Activated CD4-positive, alpha-beta T cell treated with anti-CD3 and anti-CD28 coated beads for 1 hour (primary cell): ENCODE measurements at places on chromosomes 1 and 21.

- no peak for DNase-seq
These were observed 22.7 kb downstream of the MAB21L3 start for GRCh38 chr1:116133696-116134475.

- no peak for DNase-seq
These were observed 11.0 kb upstream of the CTRC start for GRCh38 chr1:15427280-15427666.

- peak; percentile 26 for DNase-seq
These were observed 19.0 kb downstream of the BTG2 start for GRCh38 chr1:203324105-203325025.

DNA sequence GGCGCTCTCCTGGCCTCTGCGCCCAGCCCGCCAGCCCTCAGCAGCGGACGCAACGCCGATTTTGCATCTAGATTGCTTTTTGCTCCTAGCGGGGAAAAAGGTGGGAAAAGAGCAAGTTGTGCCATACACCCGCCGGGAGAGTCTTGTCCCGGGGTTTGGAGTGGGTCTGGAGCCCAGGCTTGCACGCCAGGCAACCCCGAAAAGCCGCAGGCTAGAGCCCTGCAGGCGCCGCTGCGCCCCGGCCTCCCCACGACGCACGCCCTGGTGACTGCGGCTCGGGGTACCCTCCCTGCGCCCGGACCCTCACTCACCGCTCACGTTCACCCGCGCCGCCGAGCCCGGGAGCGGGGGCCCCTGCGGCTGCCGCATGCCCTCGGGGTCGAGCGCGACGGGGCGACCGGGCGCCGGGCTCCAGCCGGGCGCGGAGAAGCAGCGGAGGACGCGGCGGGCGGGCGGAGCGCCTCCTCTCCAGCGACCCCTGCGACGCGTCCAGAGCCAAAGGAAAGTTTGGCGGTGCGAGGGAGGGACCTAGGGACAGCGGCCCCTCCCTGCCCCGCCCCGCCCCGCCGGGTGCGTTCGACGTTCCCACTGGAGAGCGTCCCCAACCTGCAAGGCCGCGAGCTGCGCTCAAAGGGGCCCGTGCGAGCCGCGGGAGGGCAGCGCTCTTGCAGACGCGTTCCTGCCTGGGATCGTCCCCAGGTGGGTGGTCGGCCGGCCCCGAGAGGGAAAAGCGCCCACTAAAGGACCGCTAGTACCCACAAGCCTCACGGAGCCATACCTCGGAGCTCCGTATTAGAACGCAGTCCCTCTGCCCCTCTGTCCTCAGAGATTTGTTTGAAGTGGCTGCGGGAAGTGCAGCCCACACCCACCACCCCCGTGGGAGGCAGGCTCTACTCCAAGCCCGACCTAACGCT lies at the start of gene LPAR3:
LPAR3 (minus strand) TSS at position 502 of the 914 bp plus-strand sequence. CDS start 27,086 bp downstream, outside the sequence.
- DNase-seq = no peak

DNA sequence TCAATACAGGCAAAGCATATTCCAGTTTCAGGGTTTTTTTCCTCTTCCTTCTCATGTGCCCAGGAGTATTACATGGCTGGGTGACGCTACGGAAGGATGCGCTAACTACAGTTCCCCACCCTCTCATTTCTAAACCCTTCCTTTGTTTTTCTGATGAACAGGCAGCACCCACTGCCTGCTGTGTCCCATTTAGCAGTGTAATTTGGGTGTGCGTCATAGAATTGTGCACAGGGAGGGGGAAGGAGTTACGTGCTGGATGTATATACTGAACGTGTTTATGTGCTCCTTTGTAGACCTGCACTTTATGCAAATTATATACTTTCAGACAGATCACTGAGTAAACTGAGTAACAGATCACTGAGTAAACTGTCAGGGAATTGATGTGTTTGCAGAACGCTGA lies 44.5 kb downstream of the ELAPOR1 start:
- no peak for DNase-seq

- DNase-seq = no peak
These were observed 1.9 kb downstream of the KLF17 start for GRCh38 chr1:44120398-44120949.

DNA sequence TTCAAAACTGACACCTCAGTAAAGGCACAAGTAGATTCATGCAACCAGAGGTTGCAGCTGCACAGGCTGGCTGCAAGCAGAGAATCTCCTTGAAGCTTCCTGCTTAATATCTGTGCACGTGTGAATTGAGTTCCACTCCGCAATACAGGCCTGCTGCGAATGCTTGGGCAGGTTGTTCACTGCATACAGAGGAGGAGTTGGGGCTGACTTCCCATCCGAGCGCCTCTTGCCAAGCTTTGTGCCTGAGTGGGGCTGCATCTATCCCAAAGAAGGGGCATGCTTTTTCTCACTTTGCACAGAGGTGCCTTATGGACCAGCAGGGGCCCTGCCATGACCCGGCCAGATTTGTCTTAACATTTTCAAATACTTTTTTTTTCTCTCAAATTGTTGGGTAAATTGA lies 17.9 kb upstream of the PADI1 start:
- DNase-seq = no peak

GRCh38 chr1:84724128-84724860 lies 34.0 kb upstream of the SSX2IP start:
- DNase-seq = peak; percentile 20

- no peak for DNase-seq
These were observed 34.2 kb upstream of the LRRC8C start for GRCh38 chr1:89598450-89599331.

DNA sequence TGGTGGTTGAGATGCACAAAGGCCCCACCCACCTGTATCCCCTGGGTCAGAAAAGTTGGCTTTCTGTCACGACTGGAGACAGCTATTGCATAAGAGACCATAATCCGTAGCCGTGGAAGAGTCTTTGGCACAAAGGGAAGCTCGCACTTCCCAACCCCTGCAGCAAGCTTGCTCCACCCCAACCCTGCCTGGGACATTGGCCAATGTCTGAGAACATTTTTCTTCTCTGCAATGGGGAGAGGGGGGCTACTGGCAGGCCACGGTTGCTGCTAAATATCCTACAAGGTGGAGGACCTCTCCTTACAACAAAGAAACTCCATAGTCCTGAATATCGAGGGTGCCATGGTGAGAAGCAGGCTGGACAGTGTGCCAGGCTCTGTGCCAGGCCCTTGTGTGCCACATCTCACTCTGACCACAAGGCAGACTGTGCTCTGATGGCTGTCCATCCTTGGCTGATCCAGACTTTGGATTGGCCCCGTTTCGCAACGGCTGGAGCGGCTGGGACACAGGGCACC lies 104.1 kb downstream of the CSMD2 start:
- no peak for DNase-seq

DNA sequence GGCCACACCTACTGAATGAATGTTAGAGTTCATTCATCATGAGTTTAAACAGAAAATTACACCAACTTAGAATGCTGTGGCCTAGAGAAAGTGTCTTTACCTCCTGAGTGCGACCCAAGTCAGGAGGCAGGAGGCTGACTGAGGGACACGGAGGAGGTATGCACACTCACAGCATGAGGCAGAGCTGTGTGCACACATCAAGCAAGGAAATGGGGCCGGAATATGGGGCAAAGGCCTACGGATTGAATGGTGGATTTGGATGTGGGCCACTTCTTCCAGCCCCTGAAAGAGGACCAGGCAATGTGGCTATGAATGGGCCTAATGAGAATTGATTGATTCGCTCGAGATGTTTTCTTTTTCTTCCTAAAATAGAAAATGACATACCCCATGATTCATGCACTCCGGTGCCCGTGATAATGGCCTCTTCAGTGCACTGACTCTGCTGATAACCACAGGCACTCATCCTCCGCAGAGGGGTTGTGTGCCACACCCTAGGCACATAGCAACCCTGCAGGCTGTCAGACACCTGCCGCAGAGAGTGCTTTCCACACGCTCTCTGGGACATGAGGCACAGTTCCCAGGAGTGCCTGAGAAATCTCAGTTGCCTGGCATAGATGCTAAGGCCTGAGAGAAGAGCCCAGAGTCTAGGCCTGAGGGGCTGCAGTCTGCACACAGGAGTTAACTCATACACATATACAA lies 155.5 kb downstream of the GLUL start:
- DNase-seq = no peak

DNA sequence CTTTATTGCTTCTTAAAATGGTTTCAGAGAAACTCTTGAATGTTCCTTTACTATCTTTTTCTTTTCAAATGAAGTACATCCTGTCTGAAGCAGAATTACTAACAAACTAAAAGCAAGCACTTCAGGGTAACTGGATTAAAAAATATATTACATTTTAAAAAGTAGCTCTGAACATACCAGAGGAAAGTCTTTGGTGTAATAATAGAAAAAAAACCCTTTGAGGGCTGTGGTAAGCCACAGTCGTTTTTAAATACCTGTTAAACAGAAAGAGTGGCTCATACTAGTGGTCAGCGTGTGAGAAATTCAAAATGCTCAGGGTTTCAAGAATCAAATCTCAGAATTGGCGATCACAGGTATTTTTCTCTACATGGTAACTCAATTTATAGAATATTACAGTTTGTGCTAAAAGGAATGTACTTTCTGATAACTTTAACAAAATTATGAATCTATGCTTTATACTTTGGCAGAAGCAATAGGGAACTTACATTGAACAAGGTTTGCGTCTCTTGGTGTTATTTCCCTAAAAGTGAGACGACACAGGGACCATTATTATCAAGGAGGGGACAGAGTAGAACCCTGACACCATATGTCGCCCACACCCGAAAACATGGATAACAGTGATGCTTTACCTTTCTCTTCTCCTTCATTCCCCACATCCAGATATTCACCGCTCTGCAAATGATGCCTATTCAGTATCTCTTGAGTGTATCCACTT lies 97.0 kb upstream of the DPH5 start:
- no peak for DNase-seq

DNA sequence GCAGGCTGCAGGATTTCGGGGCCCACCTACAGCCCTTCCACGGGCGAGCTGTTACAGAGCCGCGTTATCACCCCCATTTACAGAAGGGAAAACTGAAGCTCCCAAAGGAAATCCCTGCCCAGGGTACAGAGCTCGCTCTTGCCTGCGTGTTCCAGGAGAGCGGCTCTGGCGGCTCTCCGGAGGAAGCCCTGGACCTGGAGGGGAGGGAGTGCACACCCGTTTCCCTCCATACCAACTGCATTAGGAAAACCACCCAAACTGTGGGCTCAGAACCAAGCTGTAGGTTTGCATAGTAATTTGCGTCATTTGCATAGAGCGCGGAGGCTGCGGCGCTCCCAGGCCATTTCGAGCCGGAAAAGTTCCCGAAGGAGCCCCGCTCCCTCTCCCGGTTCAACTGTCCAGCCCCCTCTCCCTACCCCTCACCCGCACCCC lies 24.7 kb upstream of the ADGRB2 start:
- DNase-seq = no peak

- peak; percentile 28 for DNase-seq
These were observed 36.4 kb downstream of the ZNF697 start for GRCh38 chr1:119611701-119612113.

- no peak for DNase-seq
These were observed 42.1 kb downstream of the TRIM33 start for GRCh38 chr1:114468710-114469468.

GRCh38 chr1:10617318-10617717 lies 142.6 kb downstream of the PEX14 start:
- DNase-seq = no peak

GRCh38 chr1:227712648-227713047 lies 22.5 kb downstream of the JMJD4 start:
- no peak for DNase-seq

GRCh38 chr1:76374086-76374485 lies 299.5 kb downstream of the ST6GALNAC3 start:
- DNase-seq = no peak

GRCh38 chr1:72281637-72282270 lies 585 bp downstream of the NEGR1 start:
- DNase-seq = no peak

DNA sequence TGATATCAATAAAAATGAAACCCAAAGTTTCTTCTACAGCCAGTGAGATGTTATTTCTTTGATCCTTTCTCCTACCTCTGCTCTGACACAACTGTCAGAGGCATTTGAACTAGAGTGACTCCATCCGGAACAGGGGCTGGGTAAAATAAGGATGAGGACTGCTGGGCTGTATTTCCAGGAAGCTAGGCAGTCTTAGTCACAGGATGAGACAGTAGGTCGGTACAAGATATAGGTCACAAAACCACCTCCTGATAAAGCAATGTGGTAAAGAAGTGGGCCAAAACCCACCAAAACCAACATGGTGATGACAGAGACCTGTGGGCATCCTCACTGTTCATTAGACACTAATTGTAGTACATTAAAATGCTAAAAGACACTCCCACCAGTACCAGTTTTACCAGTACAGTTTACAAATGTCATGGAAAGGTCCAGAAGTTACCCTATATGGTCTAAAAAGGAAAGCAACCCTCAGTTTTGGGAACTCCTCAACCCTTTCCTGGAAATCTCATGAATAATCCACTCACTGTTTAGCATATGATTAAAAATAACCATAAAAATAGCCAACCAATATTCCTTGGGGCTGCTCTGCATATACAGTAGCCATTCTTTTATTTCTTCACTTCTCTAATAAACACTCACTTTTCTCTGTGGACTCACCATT lies 96.7 kb downstream of the GABPA start:
- DNase-seq = no peak

DNA sequence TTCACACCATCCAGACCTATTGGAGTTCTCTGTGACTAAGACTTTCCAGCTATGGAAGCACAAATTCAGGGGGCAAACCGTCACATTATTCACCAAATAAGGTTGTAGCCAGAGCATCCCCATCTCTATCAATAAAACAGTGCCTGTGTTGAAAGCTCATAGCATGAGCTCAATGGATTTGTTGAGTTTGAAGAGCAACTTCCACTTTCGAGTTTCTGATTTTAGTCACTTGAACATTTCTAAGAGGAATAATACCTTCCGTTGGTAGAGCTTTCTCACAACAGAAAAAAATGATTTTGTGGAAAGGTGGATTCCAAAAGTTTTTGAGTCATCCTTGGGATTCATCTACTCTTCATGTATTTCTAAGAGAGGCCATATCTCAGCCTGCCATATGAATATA lies 13.0 kb upstream of the ELAVL4 start:
- DNase-seq = no peak

DNA sequence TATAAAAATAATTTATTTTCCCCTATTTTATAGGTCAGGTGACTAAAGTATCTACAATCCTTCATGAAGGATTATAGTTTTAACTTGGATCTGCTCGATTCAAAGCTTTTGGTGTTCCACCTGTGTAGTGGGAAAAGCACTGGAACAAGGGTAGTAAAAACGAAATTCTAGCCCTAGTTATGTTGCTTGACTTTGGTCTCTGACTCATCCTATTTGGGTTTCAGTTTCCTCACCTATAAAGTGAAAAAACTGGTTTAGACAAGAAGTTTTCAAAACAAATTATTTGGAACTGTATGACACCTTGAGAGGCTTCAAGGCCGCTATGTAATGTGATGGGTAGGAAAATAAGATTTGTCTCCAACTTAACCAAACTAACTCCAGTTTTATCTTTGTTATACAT lies 505.2 kb upstream of the ZRANB2 start:
- DNase-seq = no peak

GRCh38 chr1:169618367-169618766 lies 11.6 kb downstream of the SELP start:
- no peak for DNase-seq
